T-cell (primary cell): ENCODE measurements at places on chromosomes 7 and 10.

DNA sequence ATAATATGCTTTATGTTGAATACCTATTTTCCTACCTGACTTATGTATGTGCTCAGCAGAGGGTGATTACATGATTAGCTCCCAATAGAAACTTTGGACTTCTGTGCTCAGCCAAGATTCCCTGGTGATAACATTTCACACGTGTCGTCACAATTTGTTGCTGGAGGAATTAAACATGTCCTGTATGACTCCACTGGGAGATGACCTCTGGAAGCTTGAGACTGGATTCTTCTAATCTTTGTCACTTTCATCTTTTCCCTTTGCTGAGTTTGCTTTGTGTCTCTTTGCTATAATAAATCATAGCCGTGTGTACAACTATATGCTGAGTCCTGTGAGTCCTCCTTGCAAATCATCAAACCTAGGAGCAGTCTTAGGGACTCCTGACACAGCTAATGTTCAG is 120.9 kb upstream of the LRRTM3 start:
- DNase-seq = no peak

DNA sequence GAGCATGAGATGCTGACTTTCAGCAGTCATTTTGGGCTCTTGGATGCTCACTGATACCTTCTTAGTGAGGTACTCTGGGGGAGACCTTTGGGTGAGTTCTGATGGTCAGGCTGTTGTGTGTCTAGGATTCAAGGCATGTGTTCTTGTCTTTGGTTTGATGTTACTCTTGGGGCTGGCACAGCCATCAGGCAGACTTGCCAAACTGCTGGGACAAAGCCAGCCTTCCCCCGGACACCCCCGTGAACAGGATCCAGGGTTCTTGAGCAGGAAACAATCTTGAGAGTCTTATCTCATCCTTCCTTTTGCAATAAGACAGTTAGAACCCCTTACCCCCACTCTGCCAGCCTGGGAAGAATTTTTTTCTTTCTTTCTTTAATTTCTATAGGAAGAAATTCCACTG is 42.2 kb downstream of the SUFU start:
- no peak for DNase-seq

DNA sequence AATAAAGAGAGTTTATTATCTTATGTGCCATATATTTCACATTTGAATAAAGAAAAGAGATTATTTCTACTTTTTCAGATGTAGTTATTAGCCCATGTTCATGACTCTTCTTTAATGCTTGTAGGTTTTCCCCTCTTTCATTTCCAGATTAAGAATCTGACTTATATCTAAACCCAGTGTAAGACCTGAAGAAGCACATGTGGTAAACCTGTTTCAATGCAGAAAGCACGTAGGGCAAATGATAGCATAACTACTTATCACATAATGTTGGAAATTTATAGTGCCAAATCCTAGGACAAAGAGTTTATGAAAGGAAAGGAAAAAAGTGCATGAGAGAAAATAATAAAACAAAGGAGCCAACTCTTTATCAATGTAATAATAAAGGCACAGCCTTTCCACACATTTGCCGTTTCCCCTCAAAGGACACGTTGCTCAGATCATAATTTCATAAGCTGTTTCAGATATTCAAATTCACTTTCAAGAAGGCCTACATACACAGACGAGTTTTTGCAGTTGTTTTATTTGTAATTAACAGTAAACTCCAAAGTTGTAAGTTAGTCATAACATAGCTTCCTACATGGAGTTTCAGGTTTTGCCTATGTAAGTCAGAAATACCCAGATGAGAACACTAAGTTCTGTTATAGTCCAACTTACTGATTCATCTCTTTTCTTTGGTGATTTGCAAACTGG is 88.8 kb upstream of the MDFIC start:
- DNase-seq = no peak

GRCh38 chr7:94633014-94633341 is 23.0 kb downstream of the SGCE start:
- no peak for DNase-seq

GRCh38 chr10:110903280-110904278 is 15.4 kb downstream of the BBIP1 start:
- DNase-seq = no peak

DNA sequence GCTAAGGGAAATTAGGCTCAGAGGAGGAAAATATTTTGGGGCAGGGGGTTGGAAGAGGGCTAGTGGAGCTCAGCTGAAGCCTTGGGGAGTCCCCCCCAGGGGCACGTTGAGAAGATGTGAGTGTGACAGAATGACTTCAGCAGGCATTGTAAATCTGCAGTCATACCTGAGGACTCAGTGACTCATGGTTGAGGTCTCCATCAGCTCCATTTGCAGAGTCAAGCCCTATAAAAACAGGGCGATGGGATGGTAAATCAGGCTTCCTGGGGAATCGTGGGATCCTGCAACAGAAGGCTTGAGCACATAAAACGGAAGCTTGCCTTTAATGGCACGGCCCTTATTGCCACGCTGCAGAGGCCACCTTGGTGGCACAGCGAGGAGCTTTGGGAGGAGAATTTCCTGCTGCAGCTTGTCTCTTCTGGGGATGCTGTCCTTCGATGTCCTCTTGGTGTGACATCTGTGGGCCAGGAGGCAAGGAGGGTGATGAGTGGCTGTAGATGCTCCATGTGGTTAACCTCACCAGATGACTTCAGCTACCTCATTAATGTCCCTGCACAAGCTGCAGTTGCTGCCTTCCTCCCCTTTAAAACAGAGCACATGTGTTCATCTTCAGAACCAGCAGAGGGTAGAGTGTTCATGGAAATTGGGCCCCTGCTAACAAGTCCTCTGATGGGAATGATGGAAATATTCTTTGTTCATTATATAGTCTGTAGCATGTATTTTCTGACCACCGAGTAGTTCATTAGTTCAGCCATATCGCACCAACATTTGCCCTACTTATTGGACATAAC is 285.9 kb downstream of the LRMDA start:
- no peak for DNase-seq

DNA sequence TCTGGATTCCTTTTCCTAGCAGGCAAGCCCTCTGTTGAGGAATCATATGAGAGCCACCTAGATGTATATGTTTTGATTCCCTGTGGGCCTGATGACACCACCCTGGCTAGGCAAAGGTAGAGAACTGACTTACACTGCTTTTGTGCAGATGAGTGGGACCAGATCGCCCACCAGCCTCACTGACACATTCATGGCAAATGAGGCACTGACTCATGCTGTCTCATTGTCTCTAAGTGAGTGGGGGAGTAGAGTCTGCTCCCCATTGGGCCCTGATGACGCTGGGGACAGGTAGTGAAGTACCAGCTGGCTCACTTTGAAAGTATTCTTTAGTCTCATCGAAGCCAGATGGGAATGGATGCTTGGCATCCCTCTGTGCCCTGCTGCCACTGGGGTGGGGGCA is 326.3 kb downstream of the ABCA13 start:
- DNase-seq = no peak

DNA sequence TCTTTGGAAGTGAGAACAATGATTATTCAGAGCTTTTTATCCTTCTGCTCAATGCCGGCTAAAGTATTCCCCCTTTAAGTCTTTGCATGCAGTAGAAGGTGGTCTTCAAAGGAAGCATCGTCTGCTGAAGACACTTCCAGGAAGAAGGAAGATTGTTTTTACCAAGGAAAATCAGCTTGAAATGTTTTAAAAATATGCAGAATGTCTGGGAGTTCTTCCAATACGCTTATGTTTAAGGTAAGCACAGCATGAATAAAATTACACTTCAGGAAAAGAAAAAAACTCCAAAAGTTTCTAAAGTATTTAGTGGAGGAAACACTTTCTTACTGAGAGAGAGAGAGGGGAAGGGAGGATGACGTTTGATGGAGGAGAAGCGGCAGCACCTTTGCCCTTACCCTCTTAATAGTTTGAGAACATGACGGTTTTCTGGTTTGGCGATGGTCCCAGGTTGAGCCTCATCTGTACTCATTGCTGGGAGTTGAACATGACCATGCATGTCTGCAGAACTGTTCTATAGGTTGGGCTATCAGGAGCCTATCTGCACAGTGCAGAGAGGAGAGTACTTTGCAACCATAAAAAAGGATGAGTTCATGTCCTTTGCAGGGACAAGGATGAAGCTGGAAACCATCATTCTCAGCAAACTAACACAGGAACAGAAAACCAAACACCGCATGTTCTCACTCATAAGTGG is 338.1 kb downstream of the ACTR3B start:
- no peak for DNase-seq

GRCh38 chr7:67875558-67875957 is 878.9 kb downstream of the TYW1 start:
- no peak for DNase-seq

- peak; percentile 81 for DNase-seq
Measured at GRCh38 chr7:6026011-6026819, 5.0 kb upstream of the ANKRD61 start.
